ENCODE measurements at places on chromosomes 5 and 9.

DNA sequence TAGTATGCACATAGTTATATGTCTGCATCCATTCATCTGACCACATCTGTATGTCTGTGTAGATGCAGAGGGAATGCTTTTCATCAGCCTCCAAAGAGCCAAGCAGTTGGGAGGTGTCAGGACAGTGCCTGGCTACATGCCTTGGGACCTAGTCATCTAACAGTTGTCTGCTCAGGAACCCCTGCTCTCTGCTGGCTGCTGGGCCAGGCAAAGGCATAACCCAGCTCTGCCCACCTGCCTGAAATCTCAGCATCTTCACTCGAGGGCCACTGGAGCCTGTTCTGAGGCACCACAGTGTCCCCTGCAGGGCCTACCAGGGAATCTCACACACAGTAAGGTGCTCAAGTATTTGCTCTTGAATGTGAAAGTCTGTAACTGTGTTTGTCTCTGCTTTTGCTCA, 3.7 kb downstream of the C9orf50 start:
- DNase-seq = peak; percentile 69

- DNase-seq = no peak
Observed at GRCh38 chr5:160363211-160363610, 7.2 kb downstream of the C1QTNF2 start.

- no peak for DNase-seq
Observed at GRCh38 chr9:76866689-76867088, 39.2 kb downstream of the PRUNE2 start.

GRCh38 chr5:102937894-102938293, 182.0 kb downstream of the GIN1 start:
- no peak for DNase-seq

DNA sequence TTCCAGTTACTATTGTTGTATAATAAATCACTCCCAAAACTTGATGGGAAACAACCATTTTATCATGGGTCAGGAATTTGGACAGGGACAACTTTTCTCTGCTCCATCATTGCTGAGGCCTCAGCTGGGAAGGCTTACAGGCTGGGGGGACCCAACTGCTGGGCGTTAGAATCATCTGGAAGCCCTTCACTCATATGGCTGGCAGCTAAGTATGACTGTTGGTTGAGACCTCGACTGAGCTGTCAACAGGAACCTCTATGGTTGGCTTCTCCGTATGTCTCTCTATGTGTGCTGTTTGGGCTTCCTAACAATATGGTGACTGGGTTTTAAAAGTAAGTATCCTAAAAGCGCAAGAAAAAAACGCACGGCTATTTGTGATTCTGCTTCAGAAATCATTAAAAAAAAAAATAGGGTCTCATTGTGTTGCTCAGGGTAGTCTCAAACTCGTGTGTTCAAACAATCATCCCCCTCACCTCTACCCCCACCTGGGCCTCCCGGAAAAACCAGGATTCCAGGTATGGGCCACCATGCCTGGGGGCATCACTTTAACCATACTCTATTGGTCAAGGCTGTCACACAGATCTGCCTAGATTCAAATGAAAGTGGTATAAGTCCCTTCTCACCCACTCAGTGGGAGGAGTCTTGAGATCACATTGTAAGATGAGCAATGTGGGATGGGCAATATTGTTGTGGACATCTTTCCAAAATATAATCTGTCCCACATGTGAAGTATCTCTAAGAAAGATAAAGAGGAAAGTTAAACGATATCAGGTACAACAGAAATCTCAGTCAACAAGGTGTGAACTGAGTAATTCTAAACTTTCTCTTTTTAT, 15.2 kb downstream of the FNBP1 start:
- no peak for DNase-seq

- DNase-seq = no peak
Observed at GRCh38 chr5:28703651-28704260, 1665.4 kb upstream of the CDH9 start.

- DNase-seq = no peak
Observed at GRCh38 chr5:25091921-25092320, 447.1 kb upstream of the CDH10 start.

DNA sequence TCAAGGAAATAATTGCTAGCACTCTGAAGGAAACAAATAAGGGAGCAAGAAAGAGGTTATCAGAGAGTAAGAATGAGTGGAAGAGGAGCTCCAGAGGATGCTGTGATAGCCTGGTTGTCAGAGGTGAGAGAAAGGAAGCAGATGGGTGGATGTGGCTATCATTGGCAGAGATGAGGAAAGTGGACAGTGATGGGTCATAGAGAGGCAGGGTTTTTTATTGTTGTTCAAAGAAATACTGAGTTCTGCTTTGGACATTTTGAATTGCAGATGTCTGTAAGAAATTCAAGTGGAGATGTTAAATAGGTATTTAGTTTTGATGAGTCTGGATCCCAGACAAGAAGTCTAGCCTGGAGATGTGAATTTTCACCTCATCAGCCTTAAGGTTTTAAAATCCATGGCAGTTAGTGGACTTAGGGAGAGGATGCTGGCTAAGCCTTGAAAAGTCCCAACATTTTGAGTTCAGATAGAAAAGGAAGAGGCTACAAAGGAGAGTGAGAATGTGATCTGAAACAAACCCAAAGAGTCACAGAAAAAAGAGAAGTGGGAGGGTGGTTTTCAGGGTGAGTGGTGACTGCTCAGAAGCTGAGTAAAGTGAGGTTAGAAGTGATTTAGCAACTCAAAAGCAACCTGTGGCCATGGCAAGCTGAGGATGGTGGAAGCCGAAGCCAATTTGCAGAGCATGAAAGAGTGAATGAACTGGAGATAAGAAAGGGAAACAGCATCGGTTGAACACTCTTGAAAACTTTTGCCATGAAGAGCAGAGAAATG, 50.4 kb downstream of the PPIC start:
- DNase-seq = no peak

DNA sequence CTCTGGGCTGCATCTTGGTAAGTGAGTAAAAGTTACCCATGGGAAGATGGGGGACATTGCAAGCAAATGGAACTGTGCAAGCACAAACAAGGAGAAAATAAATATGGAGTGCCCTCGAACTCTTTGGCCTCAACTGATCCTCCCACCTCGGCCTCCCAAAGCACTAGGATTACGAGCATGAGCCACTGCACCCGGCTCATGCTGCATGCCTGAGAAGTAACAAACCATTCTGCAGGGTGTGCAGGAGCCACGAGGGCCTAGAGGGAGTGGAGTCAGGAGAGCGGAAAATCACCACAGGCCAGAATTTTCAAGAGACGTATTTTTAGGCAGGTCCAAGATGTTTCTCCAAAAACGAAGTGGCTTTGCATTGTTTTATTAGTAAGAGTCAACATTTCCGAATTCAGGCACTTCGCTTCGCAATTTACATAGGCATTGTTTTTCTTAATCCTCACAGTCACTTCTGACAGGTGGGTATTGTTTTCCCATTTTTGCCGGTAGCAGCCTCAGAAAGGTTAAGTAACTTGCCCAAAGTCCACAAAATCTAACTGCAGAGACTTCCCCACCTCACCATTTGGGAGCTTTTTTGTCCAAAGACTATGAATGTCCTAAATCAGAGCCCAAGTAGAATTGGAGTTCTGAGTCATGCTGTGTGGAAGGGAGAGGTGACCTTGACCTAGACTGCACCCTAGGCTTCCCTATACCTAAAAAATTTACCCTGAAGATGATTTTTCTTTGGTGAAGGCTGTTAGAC, 230.2 kb downstream of the NR3C1 start:
- DNase-seq = no peak

DNA sequence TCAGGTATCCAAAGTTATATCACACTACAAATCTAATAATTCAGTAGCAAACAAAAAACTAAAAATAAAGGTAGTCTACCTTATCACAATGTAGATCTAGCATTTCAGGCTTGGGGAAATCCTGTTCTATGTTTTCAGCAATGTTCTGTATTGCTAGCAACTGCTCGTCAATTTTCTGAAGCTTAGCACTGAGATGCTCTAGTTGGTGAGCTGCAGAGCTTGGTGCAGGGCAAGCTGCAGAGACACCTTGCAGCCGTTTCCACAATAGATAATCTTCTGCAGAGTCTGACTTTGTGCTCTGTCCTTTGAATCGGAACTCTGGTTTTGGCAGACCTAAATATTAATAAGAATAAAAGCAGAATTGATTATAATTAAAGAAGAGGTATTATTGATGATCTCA, 95.5 kb downstream of the CPLANE1 start:
- no peak for DNase-seq

DNA sequence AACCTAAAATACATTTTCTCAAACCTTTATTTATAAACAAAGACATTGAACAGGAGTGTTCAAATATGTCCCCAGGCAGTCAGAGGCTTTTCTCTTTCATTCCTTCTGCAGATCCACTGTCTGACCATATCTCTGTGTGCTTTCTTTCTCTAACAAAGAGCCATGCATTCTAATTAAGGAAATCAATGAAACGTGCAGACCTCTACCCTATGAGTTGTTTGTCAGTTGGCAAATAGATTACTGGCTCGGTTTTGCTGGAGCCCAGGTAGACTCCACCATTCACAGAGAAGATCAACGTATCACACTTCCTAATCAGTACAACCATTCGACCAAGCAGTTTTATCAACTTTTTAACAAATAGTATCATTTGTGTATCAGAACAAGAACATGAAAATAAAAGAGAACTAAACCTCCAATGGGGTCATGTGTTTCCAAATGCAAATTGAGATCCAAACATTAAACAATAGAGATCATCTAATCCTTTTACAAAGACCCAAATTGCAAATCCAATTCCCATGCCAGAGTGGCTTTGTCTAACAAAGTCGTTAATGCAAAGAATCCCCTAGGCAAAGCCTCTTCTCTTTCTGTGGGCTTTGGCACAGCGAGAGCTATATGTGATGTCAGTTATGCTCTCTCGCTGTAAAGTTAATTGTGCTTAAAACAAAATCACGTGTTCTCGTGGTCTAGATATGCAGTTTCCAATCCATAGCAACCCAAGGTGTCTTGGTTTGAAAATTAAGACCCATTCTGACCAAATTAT, 16.8 kb downstream of the KLF4 start:
- DNase-seq = no peak

GRCh38 chr9:13446938-13447842, 167.7 kb upstream of the MPDZ start:
- DNase-seq = no peak

DNA sequence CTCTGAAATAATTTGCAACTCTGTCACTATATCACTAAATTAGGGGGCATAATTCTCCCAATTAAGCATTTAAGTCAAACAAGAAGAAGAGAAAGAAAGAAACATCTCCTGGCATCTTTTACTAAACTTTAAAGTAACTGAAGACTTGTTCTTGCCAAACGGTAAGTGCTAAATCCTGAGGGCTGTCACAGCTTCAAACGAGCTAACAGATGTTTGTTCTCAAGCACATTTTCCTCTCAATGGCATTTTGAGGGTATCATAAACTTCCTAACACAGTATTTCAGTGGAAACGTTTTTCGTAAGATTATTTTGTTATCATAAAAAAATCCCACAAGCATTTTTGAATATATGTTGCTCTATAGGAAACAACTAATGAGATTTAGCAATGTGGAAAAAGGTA, 169.5 kb upstream of the TAS2R1 start:
- no peak for DNase-seq

GRCh38 chr9:34123682-34124081, 2.8 kb downstream of the DCAF12 start:
- no peak for DNase-seq

DNA sequence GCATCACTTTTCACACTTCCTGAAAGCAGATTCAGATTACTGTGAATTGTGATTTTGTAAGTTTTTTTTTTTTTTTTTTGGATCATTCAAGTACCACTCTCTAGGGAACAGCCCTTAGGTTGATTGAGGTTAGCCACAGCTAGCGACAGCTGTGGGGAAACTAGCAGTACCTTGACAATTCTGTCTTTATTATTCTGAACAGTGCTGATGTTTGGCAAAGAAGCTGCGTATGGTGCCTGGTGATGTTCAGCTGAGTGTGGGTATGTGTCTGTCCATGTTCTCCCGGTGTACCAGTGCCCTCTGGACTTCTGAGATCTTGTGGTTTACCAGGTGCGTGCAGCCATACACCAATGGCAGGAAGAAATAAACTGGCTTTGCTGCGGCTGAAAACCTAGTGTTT, 117.3 kb upstream of the PLPPR1 start:
- DNase-seq = no peak

DNA sequence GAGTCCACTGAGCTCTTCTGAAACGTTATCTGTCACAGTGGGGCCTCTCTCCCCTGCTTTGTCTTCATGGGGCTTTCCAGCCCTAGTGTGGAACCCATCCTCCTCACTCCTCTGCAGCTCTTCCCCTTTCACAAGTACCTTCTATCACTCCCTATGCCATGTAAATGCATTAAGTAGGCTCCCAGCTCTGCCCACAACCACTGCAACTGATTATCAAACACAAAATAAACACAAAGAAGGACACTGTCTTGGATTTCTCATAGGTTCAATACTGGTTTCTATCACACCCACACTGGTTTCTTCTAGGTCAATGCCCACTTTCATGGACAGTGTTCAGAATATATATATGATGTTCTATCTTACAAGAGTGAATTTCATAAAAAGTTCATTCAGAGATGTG, 139.4 kb downstream of the GNAQ start:
- DNase-seq = no peak

GRCh38 chr5:757346-757930, 27.1 kb downstream of the ZDHHC11B start:
- DNase-seq = no peak

DNA sequence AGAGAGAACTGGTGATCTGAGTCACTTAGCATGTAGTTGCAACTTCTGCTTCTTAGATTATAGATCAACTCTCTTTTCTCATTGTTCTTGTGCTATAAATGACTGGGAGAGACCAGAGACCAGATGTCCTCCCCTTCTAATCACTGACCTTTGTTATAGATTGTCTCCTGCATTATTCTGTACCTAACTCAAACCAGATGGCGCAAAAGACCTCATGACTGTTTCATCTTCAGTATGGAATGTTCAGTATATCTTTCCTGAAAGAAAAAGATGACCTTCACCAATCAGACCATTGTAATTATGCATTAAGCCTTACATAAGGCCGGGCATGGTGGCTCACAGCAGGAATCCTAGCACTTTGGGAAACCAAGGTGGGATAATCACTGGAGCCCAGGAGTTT, 30.5 kb upstream of the ADAM19 start:
- peak; percentile 32 for DNase-seq

DNA sequence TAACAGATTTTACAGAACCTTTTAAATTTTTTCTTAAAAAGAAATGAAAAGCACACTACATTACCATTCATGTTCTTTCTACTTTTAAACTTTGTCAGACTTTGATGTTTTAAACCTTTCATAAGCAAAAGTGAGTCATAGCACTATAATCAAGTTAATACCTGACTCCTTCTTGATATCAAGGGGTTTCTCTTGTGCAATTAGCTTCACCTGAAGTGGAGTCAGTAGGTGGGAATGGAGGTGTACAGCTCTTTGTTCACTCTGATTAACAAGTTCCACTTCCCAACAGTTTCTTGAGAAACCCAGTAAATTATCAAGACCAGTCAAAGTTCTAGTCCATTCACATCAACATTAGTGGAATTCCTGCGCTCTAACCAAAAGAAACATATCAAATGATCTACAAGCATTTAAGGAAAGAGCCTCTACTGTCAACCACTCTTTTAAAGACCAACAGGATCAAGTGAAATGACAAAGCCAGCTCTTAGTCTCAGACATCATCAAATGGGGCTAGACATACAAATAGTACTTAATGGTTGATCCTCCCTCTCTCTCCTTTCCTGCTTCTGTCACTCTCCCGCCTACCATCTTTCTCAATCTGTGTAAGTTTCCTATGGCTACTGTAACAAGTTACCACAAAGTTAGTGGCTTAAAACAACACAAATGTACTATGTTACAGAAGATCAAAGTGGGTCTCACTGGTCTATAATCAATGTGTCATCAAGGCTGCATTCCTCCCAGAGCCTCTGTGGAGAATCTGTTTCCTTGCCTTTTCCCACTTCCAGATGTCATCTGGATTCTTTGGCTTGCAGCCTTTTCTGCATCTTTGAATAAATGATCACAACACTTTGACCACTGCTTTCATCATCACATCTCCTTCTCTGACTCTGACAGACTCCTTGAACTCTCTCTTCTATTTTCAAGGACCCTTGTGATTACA, 68.0 kb downstream of the HINT1 start:
- no peak for DNase-seq
